Left lung (tissue), 14 donors: ENCODE measurements at places on chromosomes 1 and 21. TPM values are rescaled to one million over a fixed set of nuclear protein-coding genes. Genes with fewer than 3 reads are reported as not detected.

Gene C1orf226
- 5.2 TPM for total RNA-seq

GRCh38 chr1:168386949-168387586 lies 106.4 kb downstream of the TBX19 start:
- peak; percentile 64 for DNase-seq

GRCh38 chr1:40849801-40850592 lies 12.2 kb downstream of the CITED4 start:
- DNase-seq = peak; percentile 88

- DNase-seq = no peak
Observed at GRCh38 chr1:166087734-166088571, 78.8 kb downstream of the FAM78B start.

DNA sequence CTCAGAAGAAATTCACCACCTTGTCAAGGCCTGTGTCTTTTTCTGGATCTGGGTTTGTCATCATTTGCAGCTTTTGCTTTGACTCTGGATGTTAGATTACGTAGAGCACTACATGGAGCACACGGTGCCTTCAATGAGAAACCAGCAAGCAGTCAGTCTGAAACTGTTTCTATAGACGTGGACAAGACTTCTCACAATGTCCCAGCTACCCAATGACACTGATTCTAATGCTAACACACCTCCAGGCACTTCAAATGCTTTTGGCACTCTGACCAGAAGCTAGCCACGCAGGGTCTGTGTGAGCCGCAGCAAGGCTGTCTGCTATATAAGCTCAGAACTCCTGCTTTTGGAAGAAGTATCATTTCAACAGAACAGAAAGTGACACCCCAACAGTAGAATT lies 38.2 kb downstream of the ITPKB start:
- DNase-seq = no peak

Gene IFI44
- total RNA-seq = 58.4 TPM

GRCh38 chr1:198106011-198106410 lies 50.8 kb upstream of the NEK7 start:
- no peak for DNase-seq

- no peak for DNase-seq
Observed at GRCh38 chr1:200228486-200228885, 181.3 kb downstream of the ZNF281 start.

Gene OR2AJ1
- total RNA-seq = not detected

- DNase-seq = no peak
Observed at GRCh38 chr1:158017800-158018595, 24.6 kb downstream of the KIRREL1 start.

GRCh38 chr1:99645203-99645602 lies 710 bp upstream of the PALMD start:
- no peak for DNase-seq

DNA sequence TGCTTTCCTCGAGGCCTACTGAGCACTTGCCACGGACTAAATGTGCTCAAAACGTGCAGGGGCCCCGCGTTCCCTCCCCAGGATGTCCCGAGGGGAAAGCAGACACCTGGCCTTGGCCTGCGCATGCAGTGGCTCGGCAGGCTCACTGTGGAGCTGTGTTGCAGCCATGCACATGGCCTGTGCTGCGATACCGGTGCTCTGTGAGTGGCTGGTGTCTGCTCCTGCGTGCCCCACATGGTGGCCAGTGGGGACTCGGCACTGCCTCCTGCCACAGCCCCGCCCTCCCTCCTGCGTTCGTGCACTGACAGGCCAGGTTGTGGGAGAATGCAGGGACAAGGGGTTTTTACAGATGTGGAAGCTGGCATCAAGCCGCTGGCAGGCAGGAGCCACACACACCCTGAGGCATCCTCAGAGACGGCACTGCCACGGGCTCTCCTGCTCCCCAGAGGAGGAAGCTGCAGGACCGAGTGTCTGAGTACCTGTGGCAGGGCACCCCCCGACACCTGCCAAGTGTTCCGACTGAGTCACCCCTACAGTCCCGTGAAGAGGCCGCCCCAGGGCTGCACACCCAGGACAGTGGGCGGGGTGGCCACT lies 16.9 kb upstream of the PTTG1IP start:
- DNase-seq = peak; percentile 69

- no peak for DNase-seq
Observed at GRCh38 chr1:96259399-96259798, 462.2 kb upstream of the PTBP2 start.

DNA sequence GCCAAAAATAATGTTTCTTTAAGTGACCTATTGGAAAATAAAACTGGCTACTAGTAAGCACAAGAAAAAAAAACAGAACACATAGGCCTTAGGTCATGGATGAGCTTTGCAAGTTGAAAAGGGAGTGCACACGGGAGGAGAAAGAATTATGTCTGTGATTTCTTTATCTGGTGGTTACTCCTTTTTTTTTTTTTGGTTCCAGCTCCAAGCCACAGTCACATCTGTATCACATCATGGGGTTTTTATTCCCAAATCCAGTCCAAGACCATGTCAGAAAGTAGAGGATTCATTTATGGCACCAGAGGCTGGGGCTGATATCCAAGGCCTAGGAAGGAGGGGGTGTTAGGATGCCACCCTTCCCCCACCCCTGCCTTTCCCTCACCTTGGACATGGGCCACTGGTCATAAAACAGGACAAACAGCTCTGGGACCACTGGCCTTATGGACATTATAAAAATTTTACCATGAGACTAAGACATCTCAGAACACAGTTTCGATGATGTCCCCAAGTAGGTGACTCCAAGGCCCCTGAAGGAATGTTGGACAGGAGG lies 10.3 kb upstream of the HEYL start:
- no peak for DNase-seq

- no peak for DNase-seq
Observed at GRCh38 chr1:44021581-44022321, 9.5 kb downstream of the SLC6A9 start.

DNA sequence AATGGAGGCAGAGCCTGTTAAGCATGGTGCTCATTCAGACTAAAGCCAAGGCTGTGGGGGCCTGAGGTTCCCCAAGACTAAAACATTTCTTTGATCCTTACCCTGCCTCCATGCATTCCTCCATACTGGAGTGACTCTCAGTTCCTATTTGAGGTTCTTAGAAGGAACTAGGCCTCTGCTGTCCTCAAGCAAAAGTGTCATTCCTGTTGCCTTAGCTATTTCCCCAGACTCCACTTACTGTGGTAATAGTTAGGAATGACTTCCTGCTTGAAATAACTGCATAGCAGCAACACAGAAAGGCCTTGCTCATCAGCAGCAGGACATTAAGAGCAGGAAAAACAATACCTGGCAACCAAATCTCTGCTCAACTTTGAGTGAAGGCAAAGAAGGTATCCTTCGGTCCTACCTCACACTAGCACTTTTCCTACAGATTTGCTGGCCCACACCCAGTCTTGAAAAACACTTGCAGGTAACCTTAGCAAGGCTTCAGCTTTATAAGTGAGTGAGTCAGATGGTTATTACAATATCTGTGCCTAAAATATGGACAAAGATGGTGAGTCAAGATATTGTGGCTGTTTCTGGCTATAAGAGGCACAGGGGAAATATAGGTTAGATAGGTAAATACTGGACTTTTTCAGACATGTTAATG lies 14.8 kb downstream of the LRRC41 start:
- DNase-seq = no peak

DNA sequence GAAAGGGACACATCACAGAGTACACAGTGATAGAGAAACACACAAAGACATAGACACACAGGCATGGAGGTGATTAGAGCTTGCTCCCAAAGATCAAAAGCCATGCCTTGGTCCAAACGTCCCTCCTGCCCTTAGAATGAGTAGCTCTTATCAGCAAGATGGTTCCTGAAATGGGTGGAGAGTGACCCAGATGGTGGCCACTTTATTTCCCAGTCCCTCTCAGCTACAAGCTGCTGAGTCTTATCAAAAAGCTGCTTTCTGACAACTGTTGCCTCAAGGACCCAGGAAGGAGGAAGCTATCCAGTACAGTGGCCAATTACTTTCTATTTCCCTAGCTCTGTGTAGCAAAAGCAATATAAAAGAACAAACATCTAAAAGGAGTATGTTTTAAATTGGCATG lies 7.7 kb upstream of the CLCA1 start:
- no peak for DNase-seq

- no peak for DNase-seq
Observed at GRCh38 chr1:20410503-20410902, 75.5 kb downstream of the CAMK2N1 start.

Gene MCOLN3
- total RNA-seq = 3.6 TPM

Gene HSD11B1
- total RNA-seq = 8.1 TPM

Gene LYST
- 64.9 TPM for total RNA-seq

- DNase-seq = no peak
Observed at GRCh38 chr1:180092931-180093650, 61.6 kb upstream of the QSOX1 start.

GRCh38 chr1:212775241-212775640 lies 16.3 kb downstream of the NSL1 start:
- no peak for DNase-seq

DNA sequence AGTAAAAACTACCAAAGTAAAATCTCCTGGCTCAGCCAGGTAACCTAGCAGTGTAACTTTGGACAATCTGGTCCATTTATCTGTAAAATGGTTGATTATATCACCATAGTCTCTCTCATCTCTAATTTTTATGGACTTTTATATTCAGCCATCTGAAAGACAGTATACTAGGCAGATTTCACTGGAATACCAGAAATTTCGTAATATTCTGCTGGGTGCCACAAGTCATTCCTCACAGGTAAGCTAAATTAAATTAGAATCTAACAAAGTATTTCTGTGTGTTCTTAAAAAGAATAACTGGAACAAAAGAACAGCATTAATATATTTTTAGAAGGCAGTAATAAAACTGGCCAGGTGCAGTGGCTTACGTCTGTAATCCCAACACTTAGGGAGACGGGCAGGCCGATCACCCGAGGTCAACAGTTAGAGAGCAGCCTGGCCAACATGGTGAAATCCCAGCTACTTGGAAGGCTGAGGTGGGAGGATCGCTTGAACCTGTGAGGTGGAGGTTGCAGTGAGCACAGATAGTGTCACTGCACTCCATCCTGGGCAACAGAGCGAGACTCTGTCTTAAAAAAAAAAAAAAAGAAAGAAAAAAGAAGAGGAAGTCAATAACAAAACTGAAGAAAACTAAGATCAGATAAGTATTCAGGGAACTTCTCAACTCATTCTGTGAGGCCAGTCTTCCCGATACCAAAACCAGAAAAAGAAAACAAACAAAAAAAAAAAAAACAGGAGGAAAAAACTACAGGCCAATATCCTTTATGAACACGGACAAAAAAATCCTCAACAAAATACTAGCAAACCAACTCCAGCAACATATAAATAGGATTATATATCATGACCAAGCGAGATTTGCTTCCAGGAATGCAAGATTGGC lies 35.9 kb downstream of the PIK3R3 start:
- no peak for DNase-seq

Gene ZNF683
- 0.86 TPM for total RNA-seq

Gene S100A2
- 25.9 TPM for total RNA-seq

- DNase-seq = no peak
Observed at GRCh38 chr1:50424045-50424883, 1.0 kb upstream of the DMRTA2 start.

DNA sequence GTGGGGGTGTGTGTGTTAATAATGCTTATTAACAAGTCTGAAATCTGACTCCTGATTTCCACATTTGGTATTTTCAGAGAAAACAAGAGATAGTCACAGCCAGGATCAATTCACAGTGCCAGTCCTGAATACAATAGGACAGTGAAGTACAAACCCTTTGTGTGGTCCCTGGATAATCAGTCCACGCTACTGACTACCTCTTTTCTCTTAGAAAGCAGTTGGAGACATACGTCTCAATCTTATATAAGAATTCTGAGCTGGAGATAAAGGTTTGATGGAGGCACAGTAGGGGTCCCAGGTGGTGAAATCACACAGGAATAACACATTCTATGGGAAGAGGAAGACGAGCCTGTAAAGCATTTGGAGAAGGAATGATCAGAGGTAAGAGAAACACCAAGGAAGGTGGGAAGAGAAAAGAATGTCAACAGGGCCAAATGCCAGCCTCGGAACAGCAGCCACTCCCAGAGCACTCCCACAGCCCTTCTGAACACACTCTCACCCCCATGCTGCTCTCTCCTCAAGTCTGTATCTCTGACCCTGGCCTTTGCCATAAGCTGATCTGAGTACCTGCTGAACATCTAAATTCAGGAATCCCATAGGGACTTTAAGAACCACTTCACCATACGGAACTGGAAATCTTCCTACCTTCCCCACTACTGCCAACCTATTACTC lies 48.6 kb downstream of the TRAF5 start:
- no peak for DNase-seq

DNA sequence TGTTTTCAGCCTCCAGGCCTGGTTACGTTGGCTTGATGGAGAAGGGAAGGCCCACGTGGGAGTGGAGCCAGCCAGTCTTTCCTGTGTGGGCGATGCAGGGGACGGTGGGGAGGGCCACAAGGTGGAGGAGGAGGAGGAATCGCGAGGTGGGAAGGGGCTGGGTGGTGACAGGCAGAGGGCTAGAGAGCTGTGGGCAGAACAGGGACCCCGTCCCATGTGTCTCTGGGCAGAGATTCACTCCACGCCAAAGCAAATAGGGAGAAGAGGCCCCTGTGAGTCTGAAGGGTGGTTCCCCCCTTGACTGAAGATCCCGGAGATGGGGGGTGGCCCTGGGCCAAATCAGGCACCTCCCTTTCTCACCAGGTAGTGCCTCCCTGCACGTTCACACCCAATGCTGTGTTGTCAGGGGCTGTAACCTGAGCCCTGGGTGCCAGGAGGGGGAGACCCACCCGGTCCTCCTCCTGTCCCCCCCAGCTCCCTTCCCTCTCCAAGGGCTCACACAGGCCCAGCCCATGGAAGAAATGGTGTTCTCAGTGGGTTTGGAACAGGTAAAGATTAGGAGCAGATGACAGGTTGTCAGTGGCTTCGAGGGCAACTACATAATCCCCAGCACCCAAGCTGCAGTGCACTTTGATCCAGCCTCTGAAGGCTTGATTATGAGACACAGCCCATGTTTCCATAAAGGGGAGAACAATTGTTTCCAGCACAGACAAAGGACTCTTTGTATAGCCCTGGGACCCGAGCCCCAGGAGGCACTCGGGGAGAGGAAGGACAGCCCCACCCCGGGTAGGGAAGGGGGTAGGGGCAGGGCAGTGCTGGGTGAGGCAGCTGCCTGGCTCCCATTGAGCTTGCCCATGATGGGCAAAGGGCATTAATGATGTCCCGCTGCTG lies 37.7 kb upstream of the GPR37L1 start:
- no peak for DNase-seq

DNA sequence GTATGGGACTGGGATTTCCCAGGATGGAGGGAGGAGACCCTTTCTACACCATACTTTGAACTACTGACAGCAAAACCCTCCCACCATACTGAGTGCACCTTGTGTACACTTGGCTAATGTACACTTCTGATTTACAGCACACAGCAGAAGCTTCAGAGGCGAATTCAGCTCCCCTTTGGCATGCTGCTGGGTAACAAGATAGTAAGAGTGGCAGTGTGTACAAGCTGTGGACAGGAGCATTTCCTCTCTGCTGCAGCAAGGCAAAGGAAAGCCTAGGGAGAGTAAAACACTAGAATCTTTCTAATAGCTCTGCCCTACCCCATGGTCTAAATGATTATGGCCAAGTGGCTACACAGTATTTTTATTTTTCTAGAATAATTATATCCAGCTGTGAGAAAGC lies 83.9 kb upstream of the ARTN start:
- no peak for DNase-seq

Gene ARMH1
- 6.4 TPM for total RNA-seq

GRCh38 chr1:203765029-203765837 lies at the start of gene LAX1:
Gene LAX1, plus strand, starts transcription at chr1:203765183. Its CDS starts 383 bp downstream, at chr1:203765566.
- DNase-seq = no peak
